Hematopoietic multipotent progenitor cell treated with erythropoietin and hydrocortisone succinate and interleukin-3 and kit ligand, for 15 days (in vitro differentiated cells): ENCODE measurements at places on chromosomes 6 and 20.

GRCh38 chr6:42276034-42276890, 58.6 kb upstream of the MRPS10 start:
- DNase-seq: no peak

GRCh38 chr6:374956-375355, 16.6 kb upstream of the IRF4 start:
- no peak for DNase-seq

DNA sequence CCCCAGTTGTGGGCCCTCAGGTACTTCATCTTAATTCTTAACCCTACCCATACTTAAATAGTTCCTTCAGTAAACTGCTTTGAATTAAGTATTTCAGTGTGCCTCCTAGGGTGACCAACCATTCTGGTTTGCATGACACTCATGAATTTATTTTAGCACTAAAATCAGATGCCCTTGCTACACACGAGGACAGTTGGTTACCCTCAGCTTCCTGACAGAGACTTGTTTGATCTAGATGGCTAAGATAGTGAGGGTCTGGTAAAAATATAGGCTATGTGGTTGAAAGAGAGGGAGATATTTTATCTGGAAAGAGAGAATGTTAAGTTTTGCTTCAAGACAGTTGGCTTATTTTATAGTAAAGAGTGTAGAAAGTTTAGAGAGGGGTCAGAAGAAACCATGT, 10.6 kb downstream of the PGK2 start:
- no peak for DNase-seq

- no peak for DNase-seq
Observed at GRCh38 chr6:127190552-127190951, 72.1 kb downstream of the RSPO3 start.

DNA sequence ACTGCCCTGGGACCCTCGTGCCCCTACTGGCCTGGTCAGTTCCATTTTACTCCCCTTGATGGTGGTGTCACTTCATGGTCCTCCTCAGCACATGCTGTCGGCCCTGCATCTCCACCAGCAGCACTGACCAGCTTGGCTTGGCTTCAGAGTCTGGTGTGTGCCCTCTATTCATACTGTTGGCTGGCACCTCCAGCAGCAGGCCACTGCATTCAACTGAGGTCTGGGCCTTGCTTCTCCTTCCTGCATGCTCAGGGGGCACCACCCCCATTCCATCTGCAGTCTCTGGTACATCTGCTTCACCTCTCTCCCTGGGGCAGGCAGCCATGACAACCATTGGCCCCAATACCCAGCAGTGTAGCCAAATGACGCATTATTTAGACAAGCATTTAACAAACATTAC, 155.9 kb downstream of the SLC24A3 start:
- DNase-seq: no peak

- no peak for DNase-seq
Observed at GRCh38 chr20:48782901-48783308, 44.9 kb downstream of the PREX1 start.

DNA sequence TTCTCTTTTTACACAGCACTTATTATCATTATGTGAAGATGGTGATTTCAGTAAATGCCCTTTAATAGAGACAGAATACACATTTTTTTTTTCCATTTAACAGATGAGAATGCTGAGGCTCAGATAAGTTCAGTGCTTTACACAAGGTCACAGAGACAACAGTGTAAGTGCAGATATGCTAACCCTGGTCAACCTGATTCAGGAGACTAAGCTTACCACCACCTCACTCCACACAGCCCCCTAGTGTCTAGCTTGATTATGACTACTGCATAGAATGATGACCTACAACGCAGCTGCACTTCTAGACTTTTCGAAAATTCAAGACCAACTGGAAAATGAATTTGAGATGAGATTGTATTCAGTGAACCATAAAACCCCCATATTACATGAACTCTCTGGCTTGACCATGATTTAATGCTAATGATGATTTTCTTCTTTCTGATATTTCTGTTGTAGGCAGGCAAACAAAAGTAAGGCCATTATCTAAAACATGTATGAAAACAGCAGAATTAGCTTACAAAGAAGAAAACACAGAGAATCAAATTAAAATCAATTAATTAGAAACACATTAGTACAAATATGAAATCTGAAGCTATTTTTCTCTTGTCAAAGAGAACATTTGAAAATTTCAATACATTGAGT, 212.1 kb upstream of the PHACTR1 start:
- DNase-seq: no peak

DNA sequence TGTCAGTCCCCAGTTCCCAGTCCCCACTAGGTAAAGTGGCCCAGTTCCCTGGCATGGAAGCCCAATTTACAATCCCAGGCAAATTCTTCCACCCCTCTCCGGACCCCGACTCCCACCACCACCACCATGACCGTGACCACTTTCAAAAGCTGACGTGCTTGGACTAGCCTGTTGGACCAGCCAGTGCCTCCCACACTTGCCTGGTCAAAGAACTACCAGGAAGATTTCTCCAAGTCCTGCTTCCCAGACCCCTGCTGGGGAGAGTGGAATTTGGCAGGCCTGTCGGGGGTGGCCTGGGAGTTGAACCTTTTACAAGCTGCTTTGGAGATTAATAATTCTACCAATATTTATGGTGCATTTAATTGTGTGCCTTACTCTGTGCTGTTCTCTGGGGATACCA, 1.4 kb upstream of the PTPRT start:
- DNase-seq: no peak

GRCh38 chr20:24785141-24786110, 163.6 kb upstream of the CST7 start:
- DNase-seq: no peak

DNA sequence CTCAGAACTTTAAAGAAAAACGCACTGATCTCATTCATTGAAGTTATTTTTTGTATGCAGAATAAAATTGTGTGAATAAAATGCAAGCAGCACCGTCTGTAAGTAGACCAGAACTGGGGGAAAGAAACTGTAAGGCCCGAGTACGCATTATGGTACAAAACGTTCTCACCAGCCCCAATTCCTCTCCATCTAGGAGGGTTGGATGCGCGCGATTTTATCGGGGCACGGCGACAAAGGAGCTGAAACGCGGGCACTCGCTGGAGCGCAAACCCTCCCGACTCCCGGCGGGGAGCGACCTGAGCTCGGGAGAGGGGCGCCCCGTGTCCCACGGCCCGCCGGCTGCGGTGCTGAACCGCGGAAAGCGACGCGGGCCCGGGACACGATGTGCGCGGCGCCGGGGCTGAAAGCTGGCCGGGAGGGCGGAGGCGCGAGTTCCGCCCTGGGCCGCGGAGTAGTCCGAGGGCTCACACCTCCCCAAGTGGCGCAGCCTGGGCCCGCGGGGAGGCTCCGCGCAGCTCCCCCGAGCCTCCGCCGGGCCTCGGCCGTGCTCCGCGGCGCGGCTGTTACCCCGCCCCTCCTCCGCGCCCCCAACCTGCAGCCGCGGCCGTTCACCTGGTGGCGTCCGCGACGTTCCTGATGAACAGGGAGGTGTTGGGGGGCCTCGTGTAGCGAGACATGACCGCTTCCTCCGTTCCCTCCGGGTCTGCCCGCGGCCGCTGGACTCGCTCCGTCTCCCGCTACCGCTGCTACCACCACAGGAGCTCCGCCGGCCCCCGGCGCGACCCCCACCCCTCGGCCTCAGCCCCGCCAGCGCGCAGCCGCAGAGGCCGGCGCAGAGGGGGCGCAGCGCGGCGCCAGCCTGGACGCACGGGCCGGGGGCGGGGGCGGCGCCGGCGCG, at the start of gene SRSF12:
SRSF12 (minus strand) TSS at position 861 of the 898 bp plus-strand sequence; CDS start at position 677, 184 bp downstream.
- no peak for DNase-seq

DNA sequence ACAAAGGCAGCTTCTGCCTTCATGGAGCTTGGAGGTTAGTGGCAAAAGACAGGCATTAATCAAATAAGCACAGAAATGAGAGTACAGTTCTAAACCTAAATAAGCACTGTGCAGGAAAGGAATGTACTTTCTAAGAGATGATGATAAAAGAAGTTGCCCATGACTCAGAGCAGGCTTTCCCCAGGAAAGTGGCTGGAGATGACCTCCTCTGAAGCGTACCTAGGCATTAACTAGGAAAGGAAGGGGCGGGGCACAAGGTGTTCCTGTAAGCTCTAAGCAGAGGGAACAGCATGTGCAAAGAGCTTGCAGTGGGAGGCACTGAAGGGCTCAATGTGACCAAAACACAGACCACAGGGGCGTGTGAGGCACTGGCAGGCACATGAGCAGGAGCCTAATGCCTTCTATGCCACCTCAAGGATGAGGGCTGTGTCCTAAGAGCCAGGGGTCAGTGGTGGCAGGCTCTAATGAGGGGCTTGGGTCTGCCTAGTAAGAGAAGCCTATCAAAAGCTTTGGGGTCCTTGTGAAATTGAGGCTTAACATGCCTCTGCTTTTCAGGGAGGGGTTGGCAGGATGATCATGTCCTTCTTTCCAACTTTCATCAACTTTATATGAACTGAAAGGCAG, 4.9 kb downstream of the SSTR4 start:
- DNase-seq: no peak

DNA sequence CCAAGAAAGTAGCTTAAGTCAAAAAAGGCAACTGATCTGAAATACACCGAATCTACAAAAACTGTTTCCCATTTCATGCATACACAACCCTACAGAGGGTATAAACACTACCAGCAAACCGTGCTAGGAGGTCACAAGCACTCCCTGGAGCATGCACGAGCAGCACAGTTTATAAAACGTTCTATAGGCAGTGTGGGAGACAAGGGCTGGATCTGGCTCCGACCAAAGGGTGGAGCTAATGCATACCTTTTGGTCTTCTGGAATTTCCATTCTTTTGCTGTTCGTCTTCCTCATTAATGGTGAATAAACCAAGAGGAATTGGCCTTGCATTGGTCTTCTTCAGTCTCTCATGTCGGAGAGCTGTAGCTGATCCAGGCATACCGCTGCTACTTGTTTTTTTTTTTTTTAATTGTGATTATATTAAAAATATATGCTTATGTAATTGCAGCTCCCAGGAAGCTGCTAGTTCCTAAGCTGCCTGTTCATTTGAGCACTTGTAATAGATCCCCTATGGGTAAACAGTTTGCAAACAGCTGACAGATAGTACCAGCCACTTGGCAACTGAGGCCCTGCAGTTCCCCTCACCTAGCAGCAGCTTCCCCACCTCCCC, 24.5 kb downstream of the MAP7 start:
- no peak for DNase-seq

- DNase-seq: no peak
Observed at GRCh38 chr6:130409418-130410100, 43.7 kb downstream of the TMEM200A start.

DNA sequence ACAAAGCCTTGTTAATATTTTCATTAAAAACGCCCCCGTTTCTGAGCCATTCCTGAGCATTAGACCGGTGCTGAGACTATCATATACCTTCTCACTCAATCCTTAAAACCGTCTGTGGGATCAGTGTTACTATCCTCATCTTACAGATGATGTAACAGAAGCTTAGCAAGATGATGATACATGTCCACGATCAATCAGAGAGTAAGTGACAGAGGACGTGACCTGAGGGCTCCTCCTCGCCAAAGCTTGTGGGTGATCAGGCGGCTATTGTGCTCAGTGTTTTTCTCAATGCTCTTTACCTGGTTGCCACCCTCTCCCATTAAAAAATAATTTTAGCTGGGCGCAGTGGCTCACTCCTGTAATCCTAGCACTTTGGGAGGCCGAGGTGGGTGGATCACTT, 113.1 kb downstream of the MTHFD1L start:
- no peak for DNase-seq

DNA sequence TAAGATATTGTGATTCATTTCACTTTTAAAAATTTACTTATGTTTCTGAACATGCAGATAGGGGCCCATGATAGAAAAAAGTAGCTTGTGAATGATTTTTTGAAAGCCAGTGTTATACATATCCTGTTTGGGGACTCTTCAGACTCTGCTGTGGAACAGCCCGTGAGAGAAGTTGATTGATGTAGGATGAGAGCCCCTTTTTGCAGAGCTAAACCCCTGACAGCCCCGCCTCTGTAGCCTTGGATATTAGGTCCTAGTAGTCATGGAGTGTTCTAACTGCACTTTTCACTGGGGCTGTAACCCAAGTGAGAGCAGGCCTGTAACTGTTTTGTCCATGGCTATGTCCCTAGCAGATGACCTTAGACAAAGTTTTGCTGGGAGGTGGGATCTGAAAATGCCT, 8.2 kb downstream of the TMEM200A start:
- no peak for DNase-seq

DNA sequence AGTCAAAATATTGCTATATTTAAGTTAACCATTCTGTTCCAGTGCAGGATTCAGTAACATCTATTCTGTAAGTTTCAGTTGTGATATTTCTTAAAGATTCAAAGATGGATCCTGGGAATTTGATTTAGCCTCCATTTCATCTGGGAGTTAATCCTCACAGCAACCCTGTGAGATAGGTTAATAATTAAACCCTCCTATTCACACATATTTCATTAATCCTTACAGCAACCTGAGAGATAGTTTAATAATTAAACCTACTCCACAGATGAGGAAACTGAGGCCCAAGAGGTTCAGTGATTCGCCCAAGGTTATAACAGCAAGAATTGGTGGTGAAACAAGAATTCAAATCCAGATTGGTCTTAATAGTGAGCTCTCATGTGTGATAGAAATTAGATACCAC, 10.9 kb upstream of the ZBTB2 start:
- DNase-seq: no peak

DNA sequence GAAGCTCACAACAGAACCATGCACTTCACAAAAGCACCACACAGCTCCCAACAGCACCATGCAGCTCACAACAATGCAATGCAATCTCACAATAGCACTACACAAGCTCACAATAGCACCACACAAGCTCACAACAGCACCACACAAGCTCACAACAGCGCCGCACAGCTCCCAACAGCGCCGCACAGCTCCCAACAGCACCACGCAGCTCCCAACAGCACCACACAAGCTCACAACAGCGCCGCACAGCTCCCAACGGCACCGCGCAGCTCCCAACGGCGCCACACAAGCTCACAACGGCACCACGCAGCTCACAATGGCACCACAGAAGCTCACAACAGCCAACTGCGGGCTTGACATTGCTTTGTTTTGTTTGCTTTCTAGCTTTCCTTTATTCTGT, 198.1 kb downstream of the DLL1 start:
- DNase-seq: no peak

DNA sequence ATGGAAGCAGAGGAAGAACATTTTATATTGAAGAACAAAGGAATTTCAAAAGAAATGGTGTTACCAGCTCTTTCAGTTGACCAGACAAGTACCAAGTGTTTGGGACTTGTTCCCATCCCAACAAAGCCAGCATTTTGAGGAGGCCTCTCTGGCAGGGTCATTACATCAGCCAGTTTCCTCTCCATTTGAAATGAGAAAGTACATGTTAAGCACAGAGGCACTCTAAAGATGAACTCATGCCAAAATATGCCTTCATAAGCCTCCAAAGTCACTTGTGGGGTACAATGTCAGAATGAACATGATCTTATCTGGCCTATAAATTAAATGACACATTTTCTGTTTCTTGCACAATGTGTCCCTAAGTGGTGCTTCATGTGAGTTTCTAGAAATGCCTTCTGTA, 223.9 kb downstream of the PRL start:
- DNase-seq: no peak

GRCh38 chr6:120005292-120005976, 655.9 kb upstream of the MAN1A1 start:
- no peak for DNase-seq

GRCh38 chr6:5335020-5335419, 73.7 kb downstream of the FARS2 start:
- no peak for DNase-seq
